RCC 7860 (cell line): ENCODE measurements at places on chromosomes 12 and 14.

DNA sequence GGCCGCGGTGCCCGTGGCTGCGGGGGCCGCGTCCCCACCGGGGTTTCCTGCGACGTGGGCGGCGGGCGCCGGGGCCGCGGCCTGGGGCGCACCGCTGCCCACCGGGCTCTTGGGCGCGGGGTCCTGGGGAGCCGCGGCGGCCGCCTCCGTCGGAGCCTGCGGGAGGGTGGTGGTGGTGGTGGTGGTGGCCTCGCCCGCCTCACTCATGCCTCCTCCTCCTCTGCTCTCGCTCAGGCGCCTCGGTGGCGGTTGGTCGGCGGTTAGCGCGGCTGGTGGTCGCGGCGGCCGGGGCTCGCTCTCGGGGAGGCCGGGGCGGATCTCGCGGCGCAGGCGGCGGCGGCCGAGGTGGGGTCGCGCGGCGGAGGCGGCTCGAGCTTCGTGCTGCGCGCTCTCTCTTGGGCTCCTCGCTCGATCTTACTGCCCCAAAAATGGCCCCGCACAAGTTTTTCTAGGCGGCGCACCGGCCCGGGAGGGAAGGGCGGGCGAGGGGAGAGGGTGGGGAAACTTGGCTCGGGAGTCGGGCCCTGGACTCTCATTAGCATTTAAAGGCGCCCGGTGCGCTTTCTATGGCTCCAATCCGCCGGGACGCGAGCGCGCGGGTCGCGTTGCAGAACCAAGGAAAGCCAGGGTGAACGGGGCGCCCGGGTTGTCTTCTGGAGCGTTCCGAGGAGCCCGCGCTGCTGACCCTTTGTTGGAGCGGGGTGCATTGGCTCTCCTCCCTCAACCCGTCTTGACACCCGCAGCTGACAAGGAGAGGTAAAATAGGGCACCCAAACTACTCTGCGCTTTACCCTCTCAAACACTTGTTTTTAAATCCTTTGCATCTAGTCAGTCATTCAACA lies at the start of gene YBX3:
Gene YBX3, minus strand, starts transcription at position 419 of the 842 bp plus-strand sequence. Its CDS starts 212 bp downstream, at position 207.
- DNase-seq = peak; percentile 50

DNA sequence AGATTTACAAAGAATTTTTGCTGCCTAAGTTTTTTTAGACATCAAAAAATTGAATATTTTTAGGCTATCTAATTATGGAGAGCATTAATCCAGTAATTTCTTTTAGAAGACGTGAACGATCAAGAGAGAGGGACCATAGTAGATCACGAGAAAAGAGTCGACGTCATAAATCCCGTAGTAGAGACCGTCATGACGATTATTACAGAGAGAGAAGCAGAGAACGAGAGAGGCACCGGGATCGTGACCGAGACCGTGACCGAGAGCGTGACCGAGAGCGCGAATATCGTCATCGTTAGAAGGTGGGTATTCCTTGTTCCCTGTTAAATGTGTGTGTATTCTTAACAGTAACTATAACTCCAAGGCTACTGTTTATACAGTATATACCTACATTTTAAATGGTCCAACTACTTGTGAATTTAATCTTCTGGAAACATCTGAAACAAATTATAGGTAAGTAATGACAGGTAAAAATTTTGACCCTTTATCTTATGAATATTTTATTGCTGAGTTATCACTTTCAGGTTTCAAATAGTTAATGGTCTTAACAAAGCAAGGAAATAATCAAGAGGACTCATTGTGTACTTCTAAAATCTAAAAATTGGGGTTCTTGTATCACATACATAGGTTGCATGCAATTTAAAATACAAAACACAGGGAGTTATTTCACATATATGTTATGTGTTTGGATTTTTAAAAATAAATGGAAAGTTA lies 23.1 kb downstream of the CPSF6 start:
- DNase-seq = no peak

DNA sequence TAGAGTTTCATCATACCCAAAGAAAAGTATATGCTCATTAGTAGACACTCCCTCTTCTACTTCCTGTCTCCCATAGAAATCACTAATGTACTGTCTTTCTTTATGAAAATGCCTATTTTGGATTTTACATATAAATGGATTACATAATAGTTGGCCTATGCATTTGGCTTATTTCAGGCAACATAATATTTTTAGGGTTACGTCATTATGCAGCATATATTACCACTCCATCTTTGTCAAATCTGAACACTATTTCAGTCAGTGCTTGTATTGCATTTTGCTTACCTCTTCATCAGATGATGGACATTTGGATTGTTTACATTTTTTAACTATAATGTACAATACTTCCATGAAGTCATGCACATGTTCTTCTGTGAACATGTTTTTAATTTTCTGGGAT lies 1406.1 kb downstream of the LRFN5 start:
- DNase-seq = no peak

- no peak for DNase-seq
Measured at GRCh38 chr12:79558924-79559469, 131.8 kb downstream of the PAWR start.

GRCh38 chr12:52050116-52050757 lies 1.0 kb upstream of the NR4A1 start:
- DNase-seq = no peak
